ENCODE measurements at places on chromosomes 1 and 21.

- DNase-seq: no peak
These were observed 20.2 kb downstream of the DESI2 start for GRCh38 chr1:244672946-244673682.

- DNase-seq: no peak
These were observed 110.4 kb downstream of the PPIAL4G start for GRCh38 chr1:148372731-148373130.

DNA sequence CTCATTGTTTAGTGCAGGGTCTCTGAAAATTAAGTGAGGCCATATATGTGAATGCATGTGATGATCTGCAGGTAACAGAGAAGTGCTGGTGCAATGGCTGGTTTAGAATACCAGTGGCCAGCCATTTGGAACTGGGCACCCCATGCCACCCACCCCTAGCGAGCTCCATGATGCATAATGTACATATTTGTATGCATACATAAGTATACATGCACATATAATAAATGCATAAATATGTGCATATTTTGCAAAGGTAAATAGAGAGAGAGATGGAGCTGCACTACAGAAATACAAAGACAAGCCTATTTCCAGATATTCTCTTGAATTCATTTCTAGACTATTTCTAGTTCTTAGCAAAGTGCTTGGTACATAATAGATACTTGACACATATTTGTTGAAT lies 68.5 kb upstream of the IGSF21 start:
- no peak for DNase-seq

GRCh38 chr1:246592695-246593094 lies 26.4 kb downstream of the CNST start:
- no peak for DNase-seq

DNA sequence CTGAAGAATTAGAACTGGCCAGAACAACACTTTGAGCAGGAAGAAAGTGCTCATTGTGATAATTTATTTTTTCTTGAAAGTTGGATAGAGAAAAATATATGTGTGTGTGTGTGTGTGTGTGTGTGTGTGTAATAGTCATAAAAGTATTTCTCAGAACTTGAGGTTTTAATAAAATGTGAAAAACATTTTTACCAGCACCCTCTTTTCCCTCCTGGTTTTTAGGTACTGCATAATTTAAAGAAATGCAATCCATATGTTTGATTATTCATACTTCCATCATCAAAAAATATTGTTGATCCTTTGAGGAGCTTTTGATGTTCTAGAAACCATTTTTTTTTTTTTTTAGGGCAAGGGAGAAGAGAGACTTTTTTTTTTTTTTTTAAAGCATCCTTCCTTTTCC lies 66.8 kb upstream of the JUN start:
- DNase-seq: no peak

- DNase-seq: no peak
These were observed 2.7 kb downstream of the CHI3L1 start for GRCh38 chr1:203183828-203184227.

DNA sequence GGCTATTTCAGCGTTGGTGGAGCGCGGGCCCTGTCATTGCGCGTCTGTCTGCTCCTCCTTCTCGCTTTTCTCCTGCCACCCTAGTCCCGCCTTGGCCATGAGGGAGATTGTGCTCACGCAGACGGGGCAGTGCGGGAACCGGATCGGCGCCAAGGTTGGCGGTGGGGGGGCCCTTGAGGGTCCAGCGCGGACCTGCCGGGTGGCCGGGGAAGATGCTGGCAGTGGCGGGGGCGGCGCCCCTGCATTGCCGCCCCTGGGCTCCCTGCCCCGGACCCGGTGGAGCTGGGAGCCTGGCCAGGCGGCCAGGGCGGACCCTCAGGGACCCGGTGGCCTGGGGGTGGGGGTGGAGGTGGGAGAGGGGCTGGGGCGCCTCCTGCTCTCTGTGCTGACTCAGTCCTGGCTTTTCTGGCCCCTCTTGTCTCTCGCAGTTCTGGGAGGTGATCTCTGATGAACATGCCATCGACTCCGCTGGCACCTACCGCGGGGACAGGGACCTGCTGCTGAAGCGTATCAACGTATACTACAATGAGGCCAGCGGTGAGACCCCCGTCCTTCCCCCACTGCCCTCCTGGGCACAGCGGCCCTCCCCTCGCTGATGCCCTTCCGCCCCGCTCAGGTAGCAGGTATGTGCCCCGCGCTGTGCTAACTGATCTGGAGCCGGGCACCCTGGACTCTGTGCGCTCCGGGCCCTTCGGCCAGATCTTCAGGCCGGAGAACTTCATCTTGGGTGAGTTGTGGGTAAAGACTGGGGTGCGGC lies 58.3 kb upstream of the MAP1LC3C start:
- DNase-seq: no peak

- DNase-seq: no peak
These were observed 1.1 kb downstream of the THEM4 start for GRCh38 chr1:151908228-151908691.

- no peak for DNase-seq
These were observed 14.0 kb downstream of the JUN start for GRCh38 chr1:58769809-58770320.

GRCh38 chr1:60832367-60832766 lies 250.0 kb upstream of the NFIA start:
- DNase-seq: no peak

GRCh38 chr1:225766967-225767633 lies 10.5 kb upstream of the SRP9 start:
- no peak for DNase-seq

DNA sequence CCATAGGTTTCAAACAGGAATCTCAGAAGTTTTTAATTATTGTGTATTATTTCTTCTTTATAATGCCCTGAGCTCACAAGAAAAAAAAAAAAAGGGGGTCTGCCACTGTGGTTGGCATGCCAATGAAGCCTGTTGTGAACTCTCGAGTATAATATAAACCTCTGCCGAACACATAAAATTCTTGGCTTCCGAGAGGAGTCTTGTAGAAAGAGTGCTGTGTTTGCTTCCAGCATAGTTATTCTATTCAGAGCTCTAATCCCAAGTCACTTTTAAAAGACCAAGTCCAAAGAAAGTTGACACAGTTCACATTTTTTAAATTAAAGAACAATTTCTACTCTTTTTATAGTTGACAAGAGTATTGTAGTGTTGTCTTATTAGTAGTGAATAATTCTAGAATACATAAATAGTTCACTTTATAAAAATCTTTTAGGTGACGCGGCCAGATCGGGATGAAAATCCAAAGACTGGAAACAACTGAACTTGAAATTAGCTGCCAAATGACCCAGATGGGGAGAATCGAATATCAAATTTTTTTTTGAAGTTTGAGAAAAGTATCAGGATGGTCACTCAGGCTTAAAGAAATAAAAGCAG lies 293.2 kb downstream of the DUSP10 start:
- no peak for DNase-seq

DNA sequence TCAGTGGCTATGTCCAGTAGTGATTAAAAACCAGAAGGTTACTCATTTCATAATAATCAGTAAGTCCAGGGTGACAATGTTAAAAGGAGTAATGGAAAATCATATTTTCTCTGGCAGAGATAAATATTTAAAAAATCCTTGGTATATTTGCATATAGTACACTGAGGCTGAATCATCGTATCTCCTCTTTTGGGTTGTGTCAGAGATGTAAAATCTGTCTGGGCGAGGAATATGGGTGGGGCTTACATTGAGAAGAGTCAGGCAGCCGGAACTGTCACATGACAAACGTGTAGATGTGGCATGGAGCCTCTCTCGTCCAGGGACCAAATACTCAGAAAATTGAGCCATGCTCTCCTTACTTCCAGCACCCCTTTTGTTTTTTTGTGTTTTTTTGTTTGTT lies 120.9 kb downstream of the FMN2 start:
- DNase-seq: no peak

DNA sequence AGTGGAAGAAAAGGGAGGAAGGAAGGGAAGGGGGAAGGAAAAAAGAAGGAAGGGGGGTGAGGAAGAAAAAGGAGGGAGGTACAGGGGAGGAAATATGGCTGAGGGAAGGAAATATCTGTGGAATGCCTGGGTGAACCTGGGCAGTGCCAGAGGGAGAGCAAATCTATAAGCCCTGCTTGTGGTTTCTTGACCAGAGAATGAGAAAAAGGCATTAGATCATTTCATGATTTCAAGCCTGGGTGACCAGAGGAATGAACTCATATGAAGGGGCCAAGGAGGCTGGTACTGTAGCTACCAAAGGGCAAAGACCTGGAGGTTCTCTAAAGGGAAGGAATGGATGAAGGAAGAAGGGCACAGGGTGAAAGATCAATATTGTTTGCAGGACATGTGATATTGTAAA lies 31.4 kb downstream of the GNG12 start:
- no peak for DNase-seq

DNA sequence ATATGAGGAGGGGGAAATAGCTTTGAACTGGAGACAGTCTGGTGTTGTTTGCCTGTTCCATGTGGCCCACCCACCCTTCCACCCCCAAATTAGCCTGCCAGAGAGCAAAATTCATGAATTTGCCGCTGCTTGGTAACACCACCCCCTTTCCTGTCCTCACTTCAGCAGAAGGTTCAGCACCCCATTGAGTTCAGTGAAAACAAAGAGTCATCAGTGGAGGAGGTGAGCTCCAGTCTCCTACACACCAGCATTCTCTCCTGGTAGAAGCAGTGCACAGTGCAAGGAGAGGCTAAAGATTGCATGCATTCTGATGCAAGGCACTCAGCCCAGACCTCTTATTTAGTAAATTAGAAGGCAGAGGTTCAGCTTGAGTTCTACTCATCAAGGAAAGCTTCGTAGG lies 99.7 kb upstream of the DYNLT5 start:
- DNase-seq: no peak

DNA sequence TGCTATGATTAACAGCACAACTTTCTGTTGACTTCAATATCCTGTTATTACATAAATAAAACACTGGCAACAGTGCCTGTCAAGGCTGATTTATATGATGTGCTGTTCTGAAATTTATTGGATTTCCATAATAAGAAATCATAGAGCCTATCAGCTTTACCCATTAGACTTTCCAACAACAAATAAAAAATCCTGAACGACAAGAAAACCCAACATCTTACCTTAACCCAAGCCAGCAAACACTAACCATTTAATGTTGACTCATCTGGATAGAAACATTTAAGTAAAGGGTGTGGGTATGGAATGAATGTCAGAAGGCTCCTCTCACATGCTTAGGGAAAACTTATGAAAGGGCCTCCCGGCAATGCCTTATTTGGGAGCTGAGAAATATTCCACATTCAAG lies 165.1 kb downstream of the SLC45A1 start:
- no peak for DNase-seq

DNA sequence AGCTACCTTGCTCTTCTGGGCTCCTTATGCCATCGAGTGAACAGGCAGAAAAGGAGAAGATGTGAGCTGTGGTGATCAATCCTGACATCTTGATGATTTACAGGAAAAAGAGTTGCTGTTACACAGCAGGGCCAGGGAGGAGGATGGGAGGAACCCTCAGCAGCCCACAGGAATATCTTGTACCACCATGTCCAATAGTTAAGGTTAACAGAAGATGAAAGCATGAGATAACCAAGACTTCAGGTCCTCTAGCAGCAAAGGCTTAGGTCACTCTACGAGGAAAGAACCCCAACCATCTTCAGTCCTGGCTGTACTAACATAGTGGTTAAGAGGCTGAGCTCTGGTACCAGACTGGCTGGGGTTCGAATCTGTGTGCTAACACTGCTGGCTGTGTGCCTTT lies 12.1 kb upstream of the SELENBP1 start:
- no peak for DNase-seq

- DNase-seq: no peak
These were observed 44.1 kb upstream of the EIF4G3 start for GRCh38 chr1:21220815-21221214.

GRCh38 chr1:171935664-171936063 lies 94.4 kb downstream of the DNM3 start:
- no peak for DNase-seq

DNA sequence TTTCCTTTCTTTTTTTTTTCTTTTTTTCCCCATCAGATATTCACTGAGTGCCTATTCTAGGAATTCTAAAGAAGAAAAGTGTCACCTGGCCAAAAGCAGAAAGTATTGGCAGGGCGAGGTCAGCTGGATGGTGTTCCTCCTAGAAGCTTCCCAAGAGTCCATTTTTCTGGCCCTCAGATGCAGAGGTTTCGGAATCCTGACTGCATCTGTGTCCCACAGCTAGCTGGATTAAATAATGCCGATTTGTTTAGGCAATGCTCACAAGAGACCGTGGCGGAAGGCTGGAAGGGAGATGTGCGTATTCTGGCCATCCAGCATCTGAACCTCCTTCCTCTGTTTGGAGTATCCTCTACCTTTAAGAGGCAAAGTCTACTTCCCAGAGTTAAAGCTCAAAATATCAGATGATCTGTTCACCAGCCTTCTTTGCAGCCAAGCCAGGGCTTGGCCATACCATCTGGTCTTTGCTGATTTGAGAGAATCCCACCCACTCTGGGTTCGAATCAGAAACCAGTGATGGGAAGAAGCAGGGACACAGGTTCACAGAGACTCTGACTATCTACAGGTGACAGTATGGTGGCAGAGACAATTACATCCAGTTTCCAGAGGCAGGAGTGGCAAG lies 5.4 kb upstream of the TENT5C start:
- DNase-seq: no peak

- DNase-seq: no peak
These were observed 3.0 kb downstream of the NFIA start for GRCh38 chr1:61085206-61085982.

GRCh38 chr1:182662121-182662890 lies 22.1 kb downstream of the RGS8 start:
- DNase-seq: no peak

DNA sequence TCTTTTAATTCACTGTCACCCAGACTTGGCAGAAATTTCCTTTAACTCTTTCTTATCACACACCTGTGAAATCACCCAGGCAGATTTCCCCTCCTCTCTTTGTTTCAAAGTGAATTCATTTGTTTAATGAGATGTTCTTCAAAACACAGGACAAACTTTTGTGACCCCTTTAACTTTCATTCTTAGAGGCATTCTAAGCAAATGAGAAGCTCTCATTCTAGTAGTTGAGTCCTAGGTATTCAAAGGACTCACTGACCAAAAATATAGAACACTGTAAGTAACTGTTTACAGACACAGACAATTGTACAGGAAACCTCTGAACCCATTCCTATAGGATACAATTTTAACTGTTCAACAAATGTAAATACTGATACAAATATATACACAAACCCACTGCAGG lies 16.9 kb downstream of the LRRC8C start:
- no peak for DNase-seq

DNA sequence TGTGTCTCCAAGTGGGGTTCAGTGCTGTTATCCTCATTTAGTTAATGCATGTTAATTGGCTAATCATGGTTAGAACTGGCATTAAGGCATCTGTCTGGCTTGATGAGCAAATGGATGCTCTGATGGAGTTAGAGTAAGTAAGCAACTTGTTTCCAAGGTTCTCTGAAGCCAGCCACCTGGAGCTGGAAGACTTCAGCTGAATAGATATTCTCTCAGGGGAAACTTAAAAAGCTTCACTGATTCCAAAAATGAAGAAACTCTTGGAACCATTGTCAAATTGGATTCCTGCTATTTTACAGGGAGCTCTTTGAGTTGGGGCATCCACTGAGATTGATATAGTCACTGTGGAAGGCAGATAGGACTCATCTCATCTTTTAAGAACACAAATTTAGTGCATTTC lies 118.9 kb downstream of the CACHD1 start:
- DNase-seq: no peak

Data from inflammatory macrophage treated with lipopolysaccharide for 1 hour (primary cell).